ENCODE measurements at places on chromosomes 16 and 17.

GRCh38 chr17:39026980-39027451, 59.8 kb upstream of the FBXO47 start:
- DNase-seq: no peak

DNA sequence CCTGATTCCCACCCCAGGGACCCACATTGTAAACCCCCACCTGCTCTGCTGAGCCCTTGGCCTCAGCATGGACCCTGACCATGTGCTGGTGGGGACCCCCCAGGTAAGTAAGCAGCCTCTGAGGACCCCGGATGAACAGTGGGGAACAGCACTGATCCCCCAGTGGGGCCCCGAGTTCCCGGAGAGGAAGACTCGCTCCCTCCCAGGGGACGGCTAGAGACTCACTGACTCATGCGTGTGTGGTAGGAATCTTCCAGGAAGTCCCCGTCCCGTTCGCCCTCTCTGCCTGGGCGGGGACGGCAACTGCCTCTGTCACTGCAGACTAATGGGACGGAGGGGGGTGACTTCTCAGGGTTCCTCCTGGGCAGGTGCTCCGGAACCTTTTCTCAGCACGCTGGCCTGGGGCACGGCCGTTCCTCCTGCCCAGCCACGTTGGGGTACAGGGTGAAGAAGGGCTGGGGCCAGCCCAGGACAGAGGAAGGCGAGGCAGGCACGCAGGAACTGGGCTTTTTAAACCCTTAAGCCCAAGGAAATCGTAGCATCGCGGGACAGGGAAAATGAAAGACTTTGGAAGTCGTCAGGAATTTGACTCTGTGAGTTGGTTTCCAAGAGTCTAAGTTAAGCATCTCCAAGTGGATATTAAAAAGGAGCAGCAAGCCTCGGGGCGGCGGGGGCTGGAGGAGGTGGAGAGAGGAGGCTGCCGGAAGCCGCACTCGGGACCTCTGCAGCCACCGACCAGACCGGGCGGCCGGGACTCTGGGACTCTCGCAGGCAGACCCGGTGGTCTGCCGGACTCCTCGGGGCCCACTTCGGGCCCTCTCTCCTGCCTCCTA, 178.7 kb downstream of the SEC14L1 start:
- peak; percentile 97 for DNase-seq

GRCh38 chr17:8082292-8082691, 5.2 kb downstream of the ALOX12B start:
- no peak for DNase-seq

DNA sequence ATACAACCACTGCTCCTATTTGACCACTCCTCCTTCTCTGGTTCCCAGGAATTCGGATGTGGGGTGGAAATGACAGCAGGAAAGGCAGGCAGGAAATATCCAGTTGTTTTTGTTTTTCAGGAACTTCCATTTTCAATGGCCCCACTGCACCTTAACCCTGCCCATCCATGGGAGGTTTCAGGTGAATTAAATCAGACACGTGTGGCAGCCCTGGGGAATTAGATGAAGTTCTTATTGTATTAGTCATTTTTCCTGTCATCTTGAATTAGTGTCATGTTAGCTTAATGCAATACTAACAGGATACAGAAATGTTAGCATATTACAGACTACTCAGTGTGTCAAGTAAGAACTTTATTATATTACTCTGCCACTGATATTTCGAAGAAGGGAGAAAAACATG, 146.4 kb downstream of the CHD9NB start:
- DNase-seq: no peak

DNA sequence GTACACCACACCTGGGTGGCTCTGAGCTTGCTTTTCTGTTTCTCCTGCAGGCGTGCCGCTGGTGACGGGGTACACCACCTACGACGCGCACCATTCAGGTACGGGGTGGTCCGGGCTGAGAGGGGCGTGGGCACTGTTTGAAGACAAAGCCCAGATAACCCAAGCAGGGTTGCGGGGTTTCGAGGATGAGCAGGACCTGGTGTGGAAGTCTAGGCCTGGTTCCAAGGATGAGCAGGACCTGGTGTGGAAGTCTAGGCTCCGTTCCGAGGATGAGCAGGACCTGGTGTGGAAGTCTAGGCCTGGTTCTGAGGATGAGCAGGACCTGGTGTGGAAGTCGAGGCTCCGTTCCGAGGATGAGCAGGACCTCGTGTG, 15.4 kb downstream of the IRF8 start:
- DNase-seq: no peak

DNA sequence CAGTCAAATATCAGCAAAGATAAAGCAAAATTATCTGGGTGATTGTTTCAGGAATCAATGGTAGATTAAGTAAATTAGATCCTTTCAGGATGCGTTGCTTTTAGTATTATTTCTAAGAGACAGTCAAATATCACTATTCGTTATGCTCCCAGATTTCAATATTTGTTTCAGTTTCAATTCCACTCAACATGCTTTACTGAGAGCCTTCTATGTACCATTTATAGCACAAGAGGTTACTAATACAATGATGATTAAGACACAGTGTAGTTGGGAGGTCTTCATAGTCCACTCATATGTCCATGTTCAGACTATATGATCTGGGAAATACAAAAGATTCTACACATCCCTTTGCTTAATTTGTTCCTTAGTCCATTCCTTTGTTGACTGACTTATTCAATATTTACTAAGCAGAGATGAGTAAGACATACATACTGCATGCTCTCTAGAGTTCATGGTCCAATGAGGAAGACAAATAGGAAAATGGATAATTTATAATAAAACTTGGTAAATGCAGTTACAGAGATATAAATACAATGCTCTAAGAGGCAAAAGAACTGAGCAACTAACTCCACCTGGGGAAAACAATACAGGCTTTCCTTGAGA, 88.2 kb upstream of the NOG start:
- no peak for DNase-seq

- no peak for DNase-seq
These were observed 134.8 kb downstream of the XYLT1 start for GRCh38 chr16:17335826-17336529.
